NB4 (cell line): ENCODE measurements at places on chromosomes 7 and 10.

- DNase-seq = no peak
These were observed 163.1 kb downstream of the ARHGAP12 start for GRCh38 chr10:31765541-31765940.

GRCh38 chr10:126538439-126539135, 131.9 kb downstream of the C10orf90 start:
- no peak for DNase-seq

- no peak for DNase-seq
These were observed 158.5 kb downstream of the PRPF18 start for GRCh38 chr10:13745271-13745670.

DNA sequence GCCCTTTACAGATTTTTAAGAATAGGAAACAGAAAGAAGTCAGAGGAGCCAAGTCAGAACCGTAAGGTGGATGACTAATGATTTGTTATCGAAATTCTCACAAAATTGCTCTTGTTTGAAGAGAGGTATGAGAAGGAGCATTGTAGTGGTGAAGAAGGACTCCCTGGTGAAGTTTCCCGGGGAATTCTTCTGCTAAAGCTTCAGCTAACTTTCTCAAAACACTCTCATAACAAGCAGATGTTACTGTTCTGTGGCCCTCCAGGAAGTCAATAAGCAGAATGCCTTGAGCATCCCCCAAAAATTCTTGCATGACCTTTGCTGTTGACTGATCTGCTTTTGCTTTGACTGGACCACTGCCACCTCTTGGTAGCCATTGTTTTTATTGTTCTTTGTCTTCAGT, 152.9 kb downstream of the HGF start:
- DNase-seq = no peak

- DNase-seq = no peak
These were observed 49.0 kb downstream of the HTRA1 start for GRCh38 chr10:122510326-122510725.

- peak; percentile 39 for DNase-seq
These were observed 62.8 kb upstream of the KDM7A start for GRCh38 chr7:140239653-140239935.

GRCh38 chr7:128236924-128237586, 4.0 kb upstream of the LEP start:
- DNase-seq = peak; percentile 99
